Cardiac atrium fibroblast (primary cell): ENCODE measurements at places on chromosomes 7 and 10. TPM values are rescaled to one million over a fixed set of nuclear protein-coding genes. Genes with fewer than 3 reads are reported as not detected.

VAX1 gene
- not detected in 2 replicates for total RNA-seq

OR2A5 gene
- not detected in 2 replicates for total RNA-seq

RBP4 gene
- total RNA-seq, result 2.1 TPM in 1 of 2 replicates, not detected in the other

PIP gene
- total RNA-seq, result 0.32 and 2.9 TPM in 2 replicates

RBP3 gene
- total RNA-seq, result not detected in 2 replicates

MACROH2A2 gene
- 7.6 and 9.7 TPM in 2 replicates for total RNA-seq

AS3MT gene
- total RNA-seq, result 1.3 and 2.9 TPM in 2 replicates

KCND2 gene
- total RNA-seq, result 0.18 and 0.32 TPM in 2 replicates

HOXA1 gene
- total RNA-seq, result not detected in 2 replicates

RHOBTB1 gene
- total RNA-seq, result 7.8 and 9.4 TPM in 2 replicates

GDF2 gene
- total RNA-seq, result not detected in 2 replicates

PNLIPRP2 gene
- not detected in 2 replicates for total RNA-seq

BTBD16 gene
- total RNA-seq, result not detected in 2 replicates

ZNF282 gene
- 18.2 and 20.1 TPM in 2 replicates for total RNA-seq

PLAC9 gene
- 89.7 and 128 TPM in 2 replicates for total RNA-seq

NPY gene
- not detected in 2 replicates for total RNA-seq

AASS gene
- 8.6 and 9.2 TPM in 2 replicates for total RNA-seq

GIMAP2 gene
- 0.81 and 5.2 TPM in 2 replicates for total RNA-seq
